Activated T-cell treated with anti-CD3 and anti-CD28 coated beads, Interleukin-2, amount 50 U/mL, for 72 hours (primary cell): ENCODE measurements at places on chromosomes 6 and 20. TPM values are rescaled to one million over a fixed set of nuclear protein-coding genes. Genes with fewer than 3 reads are reported as not detected.
A peak's percentile ranks its signal among the peaks of the same experiment; 100 is the strongest.

VGLL2 gene
- total RNA-seq: not detected

DNA sequence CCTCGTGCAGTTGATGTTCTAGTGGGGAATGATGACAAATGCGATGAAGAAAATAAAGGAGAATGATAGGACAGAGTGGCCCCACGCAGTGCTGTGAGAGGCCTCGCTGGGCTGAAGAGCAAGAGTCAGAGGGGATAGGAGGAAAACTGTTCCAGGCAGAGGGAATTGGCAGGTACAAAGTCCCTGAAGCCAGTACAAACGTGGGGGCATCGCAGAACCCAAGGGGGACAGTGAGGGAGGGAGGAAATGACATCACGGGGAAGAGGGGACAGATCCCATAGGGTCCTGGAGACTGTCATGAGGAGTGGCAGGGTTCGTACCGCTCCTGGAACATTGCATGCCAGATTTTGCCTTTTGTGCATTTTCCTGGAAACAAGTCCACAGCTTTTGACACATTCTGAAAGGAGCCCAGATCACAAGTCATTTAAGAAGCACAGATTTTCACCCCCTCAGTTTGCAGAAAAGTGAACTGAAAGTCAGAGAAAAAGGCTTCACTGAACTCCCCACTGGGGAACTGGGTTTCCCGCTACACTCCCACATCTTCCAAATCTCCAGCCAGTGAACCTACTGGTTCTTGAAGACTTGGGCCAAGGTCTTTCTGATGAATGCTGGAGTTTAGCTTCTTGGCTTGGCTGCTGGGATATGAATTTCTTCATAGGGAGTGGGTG lies 77.0 kb downstream of the SULF2 start:
- no peaks in the 10 kb centered on the region for H3K36me3 ChIP-seq
- no peaks in the 10 kb centered on the region for H3K4me1 ChIP-seq
- no peak overlapping the region for H3K27ac ChIP-seq
- H3K4me3 ChIP-seq: no peak overlapping the region

DNA sequence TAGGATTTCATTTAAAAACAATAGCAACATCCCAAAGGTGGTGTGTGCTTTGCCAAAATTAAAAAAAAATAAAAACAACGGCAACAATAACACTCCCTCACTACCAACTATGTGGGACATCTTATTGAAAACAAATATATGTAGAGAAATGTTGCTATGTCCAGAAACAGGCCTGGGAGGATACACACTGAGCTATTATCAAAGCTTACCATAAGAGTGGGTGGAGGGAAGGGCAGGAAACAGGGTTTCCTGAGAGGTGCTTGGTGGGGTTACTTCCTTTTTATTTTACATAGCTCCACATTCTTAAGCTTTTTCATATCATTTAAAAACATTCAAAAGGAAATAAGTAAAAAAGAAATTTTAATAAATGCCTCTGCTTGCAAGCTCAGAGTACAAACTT lies 150.0 kb upstream of the RIPOR2 start:
- no peaks in the 10 kb centered on the region for H3K27me3 ChIP-seq
- no peak overlapping the region for H3K4me3 ChIP-seq
- no peak overlapping the region for H3K27ac ChIP-seq

DNA sequence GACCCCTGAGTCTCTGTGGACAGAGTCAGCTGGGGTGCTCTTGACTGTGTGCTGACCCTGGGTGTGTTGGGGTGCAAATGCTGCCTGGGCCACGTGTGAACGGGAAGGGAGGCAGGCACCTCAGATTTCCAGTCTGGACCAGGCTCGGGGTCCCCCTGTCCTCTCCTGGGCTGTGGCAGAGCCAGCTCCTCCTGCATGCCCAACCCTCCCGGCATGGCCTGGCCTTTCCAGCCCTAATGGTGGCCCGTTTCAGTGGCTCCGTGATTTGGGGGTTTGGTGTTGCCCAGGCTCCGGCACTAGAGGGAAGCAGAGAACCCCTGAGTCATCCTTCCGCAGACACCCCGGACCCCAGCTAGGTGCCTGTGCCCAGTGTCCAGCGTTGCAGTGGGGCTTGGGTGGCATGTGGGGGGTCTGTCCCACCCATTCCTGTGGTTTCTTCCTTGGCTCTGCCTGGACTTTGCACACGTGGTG lies 9.1 kb downstream of the RBM38 start:
- H3K4me3 ChIP-seq: peak overlapping the region; percentile 95
- no peak overlapping the region for H3K27ac ChIP-seq
- peaks cover 24% of the 10 kb centered on the region for H3K36me3 ChIP-seq
- no peak for DNase-seq
- H3K4me1 ChIP-seq: peaks cover 71% of the 10 kb centered on the region
- H3K27me3 ChIP-seq: no peaks in the 10 kb centered on the region

DNA sequence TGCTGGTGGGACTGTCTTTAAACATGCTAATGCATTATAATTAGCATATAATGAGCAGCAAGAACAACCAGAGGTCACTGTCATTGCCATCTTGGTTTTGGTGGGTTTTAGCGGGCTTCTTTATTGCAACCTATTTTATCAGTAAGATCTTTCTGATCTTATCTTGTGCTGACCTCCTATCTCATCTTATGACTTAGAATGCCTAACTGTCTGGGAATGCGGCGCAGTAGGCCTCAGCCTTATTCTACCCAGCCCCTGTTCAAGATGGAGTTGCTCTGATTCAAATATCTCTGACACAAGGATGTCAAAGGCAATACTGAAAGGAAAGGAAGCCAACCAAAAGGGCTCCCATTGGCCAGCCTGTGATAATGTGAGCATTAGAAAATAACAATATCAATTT lies 29.8 kb upstream of the SEC63 start:
- no peak overlapping the region for H3K4me3 ChIP-seq
- no peak overlapping the region for H3K27ac ChIP-seq
- H3K36me3 ChIP-seq: no peaks in the 10 kb centered on the region
